ENCODE measurements at places on chromosomes 7 and 10.
A peak's percentile ranks its signal among the peaks of the same experiment; 100 is the strongest.

DNA sequence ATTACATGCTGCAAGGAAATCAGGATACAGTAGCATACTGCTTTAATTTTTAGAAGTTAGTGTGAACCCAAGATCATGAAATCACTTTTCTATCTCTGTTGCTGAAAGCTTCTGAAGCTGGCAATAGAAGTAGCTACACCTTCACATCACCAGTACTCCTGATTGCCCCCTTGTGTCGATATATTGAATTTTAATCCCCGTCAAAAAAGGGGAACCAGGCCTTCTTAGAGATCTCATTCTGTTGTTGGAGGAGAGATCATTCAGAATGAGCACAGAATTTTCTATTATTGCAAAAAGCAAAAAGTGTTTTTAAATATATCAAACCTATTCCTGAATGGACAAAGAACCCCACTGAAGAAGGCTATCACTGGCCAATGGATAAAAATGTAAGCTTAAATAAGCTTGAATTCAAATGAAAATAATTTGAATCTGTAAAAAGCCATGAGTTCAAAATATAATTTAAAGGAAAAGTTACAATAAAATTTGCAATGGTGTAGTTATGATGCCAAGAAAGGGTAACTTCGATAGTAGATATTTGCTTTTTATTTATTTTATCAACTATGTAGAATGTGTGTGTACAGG, 39.7 kb upstream of the TEX47 start:
- no peaks in the 10 kb centered on the region for H3K27me3 ChIP-seq
- no peaks in the 10 kb centered on the region for H3K36me3 ChIP-seq
- no peak overlapping the region for H3K27ac ChIP-seq
- H3K4me3 ChIP-seq = no peak overlapping the region

- H3K27ac ChIP-seq = no peak overlapping the region
- DNase-seq = no peak
- H3K36me3 ChIP-seq = peaks cover 14% of the 10 kb centered on the region
Measured at GRCh38 chr10:91514787-91515186, 104.6 kb downstream of the HECTD2 start.

GRCh38 chr10:23070913-23071218, 24.5 kb upstream of the MSRB2 start:
- no peaks in the 10 kb centered on the region for H3K27me3 ChIP-seq
- H3K36me3 ChIP-seq = no peaks in the 10 kb centered on the region
- peaks cover 24% of the 10 kb centered on the region for H3K4me1 ChIP-seq
- no peak overlapping the region for H3K4me3 ChIP-seq
- no peak overlapping the region for H3K27ac ChIP-seq
- DNase-seq = no peak

DNA sequence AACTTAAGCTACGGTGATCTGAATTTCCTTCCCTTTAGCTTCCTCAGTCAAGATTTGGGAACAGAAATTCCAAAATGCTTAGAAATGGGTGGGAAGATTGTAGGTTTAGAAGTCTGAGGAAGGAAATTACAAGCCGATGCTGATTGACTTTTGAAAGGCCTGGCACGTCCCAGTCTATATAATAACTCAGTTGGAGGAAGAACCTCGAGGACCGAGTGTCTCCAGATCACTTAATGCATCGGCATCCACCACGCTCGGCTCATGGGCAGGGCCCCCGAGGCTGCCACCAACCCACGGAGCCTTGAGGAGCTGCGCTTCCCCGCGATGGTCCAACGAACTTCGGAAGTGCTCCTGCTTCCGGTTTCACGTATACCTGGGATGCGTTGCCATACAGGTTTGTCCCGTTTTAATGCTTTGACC, 10.4 kb upstream of the SP8 start:
- no peaks in the 10 kb centered on the region for H3K36me3 ChIP-seq
- peak overlapping the region; percentile 62 for H3K4me3 ChIP-seq
- DNase-seq = no peak
- H3K4me1 ChIP-seq = no peaks in the 10 kb centered on the region
- H3K27me3 ChIP-seq = peaks cover 10% of the 10 kb centered on the region

GRCh38 chr7:15749631-15750030, 63.1 kb upstream of the MEOX2 start:
- H3K27me3 ChIP-seq = no peaks in the 10 kb centered on the region
- H3K27ac ChIP-seq = no peak overlapping the region
- no peaks in the 10 kb centered on the region for H3K36me3 ChIP-seq

DNA sequence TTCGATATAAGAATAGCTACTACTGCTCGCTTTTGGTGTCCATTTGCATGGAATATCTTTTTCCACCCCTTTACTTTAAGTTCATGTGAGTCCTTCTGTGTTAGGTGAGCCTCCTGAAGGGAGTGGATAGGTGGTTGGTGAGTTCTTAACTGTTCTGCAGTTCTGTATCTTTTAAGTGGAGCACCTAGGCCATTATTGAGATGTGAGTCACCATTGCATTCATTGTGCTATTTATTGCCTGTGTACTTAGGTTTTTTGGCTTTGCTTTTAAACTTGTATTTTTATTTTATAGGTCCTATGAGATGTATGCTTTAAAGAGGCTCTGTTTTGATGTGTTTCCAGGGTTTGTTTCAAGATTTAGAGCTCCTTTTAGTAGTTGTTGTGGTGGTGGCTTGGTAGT, 1430.8 kb downstream of the REEP3 start:
- H3K4me1 ChIP-seq = no peaks in the 10 kb centered on the region
- no peak overlapping the region for H3K27ac ChIP-seq
- no peaks in the 10 kb centered on the region for H3K27me3 ChIP-seq
- no peak for DNase-seq
- no peak overlapping the region for H3K4me3 ChIP-seq

DNA sequence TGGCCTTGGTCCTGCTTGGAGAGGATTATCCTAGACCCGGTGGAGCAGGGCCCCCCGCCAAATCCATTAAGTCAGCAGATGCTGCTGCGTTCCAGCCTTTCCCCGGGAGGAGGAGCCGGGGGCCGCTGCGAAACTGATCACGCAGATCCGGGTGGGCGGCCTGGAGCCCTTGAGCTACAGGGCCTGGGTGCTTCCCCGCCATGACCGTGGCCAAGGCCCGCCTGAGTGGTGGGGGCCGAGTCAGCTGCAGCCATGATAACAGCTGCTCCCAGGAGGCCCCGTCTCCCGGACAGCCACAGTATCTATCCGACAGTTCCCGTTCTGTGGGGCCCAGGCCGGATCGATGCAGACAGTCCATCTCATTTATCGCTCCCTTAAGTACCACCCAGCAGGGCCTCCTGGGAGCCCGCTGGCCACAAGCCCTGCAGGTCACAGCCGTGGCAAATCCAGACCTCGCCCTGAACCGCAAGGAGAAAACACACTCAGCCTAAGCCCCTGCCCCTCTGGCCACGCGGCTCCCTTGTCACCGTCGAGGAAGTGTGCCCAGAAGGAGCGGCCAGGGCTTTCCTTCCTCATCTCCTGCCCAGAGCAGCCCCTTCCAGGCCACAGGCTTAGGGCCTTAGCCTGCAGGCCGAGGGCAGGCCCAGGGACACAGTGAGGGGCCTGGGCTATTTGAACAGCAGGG, 34.4 kb upstream of the SLC29A4 start:
- no peaks in the 10 kb centered on the region for H3K27me3 ChIP-seq
- no peak overlapping the region for H3K27ac ChIP-seq
- peak; percentile 59 for DNase-seq
- H3K4me3 ChIP-seq = no peak overlapping the region
- no peaks in the 10 kb centered on the region for H3K36me3 ChIP-seq

All from psoas muscle (tissue), 8 donors.